ENCODE measurements at places on chromosomes 13 and 19.

- DNase-seq: no peak
Measured at GRCh38 chr13:30720172-30720869, 15.0 kb upstream of the ALOX5AP start.

DNA sequence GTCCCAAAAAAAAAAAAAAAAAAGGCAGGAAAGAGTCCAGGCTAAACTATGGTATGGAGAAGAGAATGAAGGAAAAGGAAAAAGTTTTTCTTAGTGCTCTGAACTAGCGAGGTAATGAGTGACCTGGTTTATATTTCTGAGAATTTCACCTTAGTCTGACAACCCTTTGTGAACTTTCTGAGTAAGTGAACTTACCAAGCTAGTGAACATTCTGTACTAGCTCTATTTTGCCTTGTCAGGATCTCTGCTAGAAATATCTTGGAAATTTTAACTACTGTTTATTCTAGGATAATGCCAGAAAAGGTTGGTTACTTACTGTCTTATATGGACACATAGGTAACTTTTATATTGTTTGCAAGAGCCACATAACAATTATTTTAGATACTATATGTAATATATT, 4.4 kb downstream of the TRIM13 start:
- no peak for DNase-seq

- DNase-seq: no peak
Measured at GRCh38 chr13:30147421-30147820, 159.9 kb downstream of the KATNAL1 start.

DNA sequence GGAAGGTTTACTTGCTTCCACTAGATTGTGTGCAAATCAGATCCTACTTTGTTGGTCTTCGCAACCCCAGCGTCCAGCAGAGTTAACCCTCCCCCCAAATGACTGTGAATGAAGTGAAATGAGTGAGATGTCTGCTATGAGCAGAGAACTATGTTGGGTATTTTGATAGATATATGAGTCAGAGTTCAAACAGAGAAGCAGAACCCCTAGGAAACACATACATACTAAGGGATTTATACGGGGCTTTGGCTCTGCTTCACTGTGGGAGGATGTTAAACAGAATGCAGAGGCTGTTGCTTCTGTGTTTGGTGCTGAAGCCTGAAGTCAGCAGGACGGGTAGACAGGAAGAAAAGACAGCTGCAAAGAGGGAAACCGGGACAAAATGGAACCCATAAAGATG, 197.0 kb downstream of the MZT1 start:
- DNase-seq: no peak

GRCh38 chr19:50890422-50891252, 17.4 kb downstream of the KLK2 start:
- DNase-seq: no peak

GRCh38 chr13:30755678-30756077, 20.3 kb downstream of the ALOX5AP start:
- no peak for DNase-seq

DNA sequence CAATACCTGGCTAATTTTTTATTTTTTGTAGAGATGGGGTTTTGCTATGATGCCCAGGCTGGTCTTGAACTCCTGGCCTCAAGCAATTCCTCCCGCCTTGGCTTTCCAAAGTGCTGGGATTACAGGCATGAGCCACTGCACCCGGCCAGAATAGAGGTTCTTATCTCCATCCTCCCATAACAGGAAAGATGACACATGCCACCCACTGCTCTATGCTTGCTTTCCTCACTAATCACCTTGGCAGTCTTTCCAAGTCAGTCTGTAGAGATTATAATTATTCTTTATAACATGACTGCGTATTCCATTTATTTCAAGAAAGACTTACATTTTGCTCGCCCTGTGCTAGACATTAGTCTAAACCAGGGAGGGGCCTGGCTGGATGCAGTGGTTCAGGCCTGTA, 6.7 kb downstream of the VAV1 start:
- DNase-seq: no peak

GRCh38 chr13:95698047-95698749, 21.3 kb downstream of the DNAJC3 start:
- DNase-seq: no peak

DNA sequence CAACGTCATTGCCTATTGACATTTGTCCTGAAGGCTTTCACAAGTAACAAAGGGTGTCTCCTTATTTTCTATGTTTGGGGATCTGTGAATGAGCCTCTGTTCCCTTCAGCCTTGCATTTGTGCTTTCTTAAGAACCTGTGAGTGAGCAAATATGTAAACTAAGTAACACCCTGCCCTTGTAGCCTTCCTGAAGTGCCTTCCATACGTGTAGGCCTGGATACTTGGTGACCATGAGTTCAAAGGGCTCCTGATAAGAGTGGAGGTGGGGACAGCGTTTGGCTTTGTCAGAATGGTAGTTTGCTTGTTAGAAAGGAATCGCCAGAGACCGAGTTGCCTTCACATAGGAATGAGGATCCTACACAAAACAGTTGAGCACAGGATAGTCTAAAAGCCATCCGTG, 14.5 kb upstream of the CCDC97 start:
- no peak for DNase-seq

- DNase-seq: peak; percentile 39
Measured at GRCh38 chr19:4455719-4456475, 1.7 kb downstream of the UBXN6 start.

DNA sequence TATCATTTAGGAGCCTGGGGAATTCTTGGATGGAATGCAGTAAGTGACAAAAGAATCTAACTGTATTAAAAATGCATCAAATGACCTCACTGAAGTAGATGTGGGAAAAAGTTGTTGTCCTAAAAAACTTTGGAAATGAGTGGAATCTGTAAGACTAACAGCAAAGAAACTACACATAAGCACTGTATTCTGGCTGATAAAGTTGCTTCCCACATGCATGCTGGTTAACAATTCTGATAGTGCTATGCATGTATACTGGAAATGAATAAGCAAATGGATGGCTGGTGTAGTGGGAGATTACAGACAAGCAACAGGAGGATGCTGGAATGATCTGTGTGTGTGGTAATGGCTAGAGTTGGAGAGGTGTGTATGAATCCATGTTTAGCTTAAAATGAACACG, 138.5 kb downstream of the FOXO1 start:
- DNase-seq: no peak

- DNase-seq: peak; percentile 81
Measured at GRCh38 chr19:50214699-50215543, 11.5 kb downstream of the MYH14 start.

DNA sequence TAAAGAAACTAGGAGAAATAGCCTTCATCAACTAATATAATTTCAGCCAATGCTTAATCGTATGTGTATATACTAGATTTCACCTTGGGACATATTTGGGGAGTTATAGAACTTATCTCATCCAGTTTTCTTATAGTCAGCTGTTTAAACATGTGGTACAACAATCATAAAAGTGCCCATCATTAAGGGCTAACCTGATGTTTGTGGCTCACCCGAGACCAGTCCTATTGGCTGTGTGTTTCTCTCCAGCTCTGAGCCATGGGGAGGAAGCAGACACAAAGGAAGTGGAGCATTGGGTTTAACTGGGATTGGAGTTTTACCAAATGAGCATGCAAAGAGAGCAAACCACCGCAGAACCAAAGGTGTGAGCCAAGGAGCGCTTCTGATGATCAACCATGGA, 114.3 kb upstream of the KLF12 start:
- no peak for DNase-seq

DNA sequence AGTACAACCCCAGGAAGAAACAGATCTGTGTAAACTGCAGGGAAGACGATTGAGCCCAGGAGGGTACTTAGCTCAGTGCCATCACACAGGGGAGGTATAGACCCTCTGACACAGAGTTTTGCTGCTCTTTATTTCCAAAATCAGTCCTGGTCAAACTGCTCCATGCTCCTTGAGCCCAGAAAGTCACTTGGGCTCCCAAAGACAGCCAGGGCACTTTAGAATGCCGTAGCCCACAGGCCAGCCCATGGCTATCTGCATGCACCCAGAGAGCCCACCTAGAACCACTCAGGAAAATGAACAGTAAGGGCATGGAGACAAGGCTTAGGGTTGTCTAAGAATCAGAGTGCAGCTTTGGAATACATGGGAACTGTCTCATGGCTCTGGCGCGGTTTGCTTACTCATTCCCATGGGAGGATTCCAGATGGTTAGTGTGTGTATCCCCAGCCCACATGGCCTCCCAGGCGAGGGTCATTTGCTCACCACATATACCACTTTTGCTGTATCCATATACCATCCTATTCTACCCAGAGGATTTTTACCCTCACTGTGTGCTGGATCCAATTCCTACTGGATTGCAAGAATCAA, 14.7 kb upstream of the PDCD5 start:
- no peak for DNase-seq

- no peak for DNase-seq
Measured at GRCh38 chr13:42971691-42972347, 20.2 kb downstream of the EPSTI1 start.
